ENCODE measurements at places on chromosomes 5 and 9.
A peak's percentile ranks its signal among the peaks of the same experiment; 100 is the strongest.

- no peak for DNase-seq
These were observed 33.5 kb downstream of the HAPLN1 start for GRCh38 chr5:83687124-83687619.

- no peak for DNase-seq
These were observed 19.1 kb downstream of the PTGES2 start for GRCh38 chr9:128108269-128109049.

- DNase-seq: no peak
These were observed 6.8 kb upstream of the DENND4C start for GRCh38 chr9:19223724-19224123.

GRCh38 chr5:31954091-31954490 lies 220.0 kb downstream of the GOLPH3 start:
- no peak for DNase-seq

GRCh38 chr9:35659340-35659739 lies 1.2 kb downstream of the CCDC107 start:
- peak; percentile 66 for DNase-seq

DNA sequence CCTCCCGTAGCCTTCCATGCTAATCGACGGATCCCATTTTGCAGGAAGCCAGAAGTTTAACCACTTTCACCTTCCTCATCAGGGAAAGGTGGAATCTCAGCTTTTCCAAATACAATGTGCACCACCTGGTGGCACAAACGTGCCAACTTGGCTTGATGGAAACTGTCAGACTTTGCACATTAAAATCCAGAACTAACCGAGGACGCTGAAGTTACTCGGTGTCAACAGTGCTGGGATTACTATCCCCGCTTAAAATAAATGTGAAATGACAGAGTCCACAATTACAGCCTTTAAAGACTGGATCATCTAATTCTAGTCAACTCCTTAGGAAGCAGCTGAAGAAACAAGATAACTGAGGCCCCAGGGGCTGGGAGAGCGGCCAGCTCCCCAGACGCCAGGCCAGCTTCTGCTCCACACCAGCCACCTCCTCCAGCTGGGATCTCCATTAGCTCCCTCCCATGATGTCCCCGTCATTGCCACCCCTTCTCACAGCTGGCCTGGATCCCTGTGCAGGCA lies 50.1 kb upstream of the RETREG1 start:
- peak; percentile 28 for DNase-seq

- DNase-seq: no peak
These were observed 764.5 kb upstream of the ADAMTS16 start for GRCh38 chr5:4375640-4376039.

- peak; percentile 80 for DNase-seq
These were observed 5.3 kb downstream of the KLF4 start for GRCh38 chr9:107484117-107484723.

DNA sequence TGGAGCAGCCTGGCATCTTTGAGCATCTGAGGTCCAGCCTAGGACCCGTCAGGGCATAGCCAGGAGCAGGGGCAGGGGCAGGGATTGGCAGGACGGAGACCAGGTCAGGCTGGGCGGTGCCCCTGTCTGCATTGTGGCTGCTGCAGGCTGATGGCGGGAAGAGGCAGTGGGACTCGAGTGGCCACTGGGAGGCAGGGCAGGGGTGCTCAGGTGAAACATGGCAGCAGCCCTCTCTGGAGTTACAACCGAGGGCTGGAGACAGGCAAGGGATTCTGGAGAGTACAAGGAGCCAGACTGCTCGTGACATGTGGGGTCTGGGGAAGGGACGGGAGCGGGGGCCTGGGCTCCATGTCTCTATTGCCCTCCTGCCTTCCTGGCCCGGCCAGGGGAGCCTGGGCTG lies 97.4 kb upstream of the RAPGEF1 start:
- DNase-seq: peak; percentile 4

DNA sequence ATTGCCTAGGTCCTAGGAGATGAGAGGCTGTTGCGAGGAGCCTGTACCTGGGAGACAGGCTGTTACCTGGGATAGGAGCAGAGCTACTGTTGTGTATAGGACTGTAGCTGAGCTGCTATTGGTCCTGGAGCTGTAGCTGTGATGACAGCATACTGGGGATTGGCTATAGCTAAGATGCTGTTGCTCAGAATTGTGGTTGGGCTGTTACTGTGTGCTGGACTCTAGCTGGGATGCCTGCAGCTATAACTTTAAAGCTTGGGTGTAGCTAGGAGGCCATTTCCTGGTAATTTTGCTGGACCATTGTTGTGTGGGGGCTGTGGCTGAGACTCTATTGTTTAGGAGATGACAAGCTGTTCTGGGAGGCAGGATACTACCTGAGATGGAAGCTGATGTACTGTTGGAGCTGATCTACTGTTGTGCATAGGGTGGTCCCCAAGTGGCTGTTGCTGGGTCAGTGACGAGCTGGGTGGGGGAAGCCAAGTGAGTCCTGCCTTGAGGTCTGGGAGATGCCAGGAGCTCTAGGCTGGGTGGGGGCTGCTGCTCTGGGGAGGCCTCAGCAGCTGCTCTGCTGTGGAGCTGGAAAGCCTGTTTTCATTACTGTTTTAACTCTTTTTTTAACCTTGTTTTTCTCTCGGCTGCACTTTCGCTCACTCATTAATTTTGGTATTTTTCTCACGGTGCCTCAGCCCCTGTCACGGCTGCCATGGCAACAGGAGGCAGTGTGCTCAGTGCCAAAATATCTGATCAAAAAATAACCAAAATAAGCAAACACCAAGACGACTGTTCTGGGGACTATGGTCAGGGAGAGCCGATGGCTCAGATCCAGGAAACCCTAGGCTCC lies 3.0 kb upstream of the PCDH1 start:
- peak; percentile 38 for DNase-seq

DNA sequence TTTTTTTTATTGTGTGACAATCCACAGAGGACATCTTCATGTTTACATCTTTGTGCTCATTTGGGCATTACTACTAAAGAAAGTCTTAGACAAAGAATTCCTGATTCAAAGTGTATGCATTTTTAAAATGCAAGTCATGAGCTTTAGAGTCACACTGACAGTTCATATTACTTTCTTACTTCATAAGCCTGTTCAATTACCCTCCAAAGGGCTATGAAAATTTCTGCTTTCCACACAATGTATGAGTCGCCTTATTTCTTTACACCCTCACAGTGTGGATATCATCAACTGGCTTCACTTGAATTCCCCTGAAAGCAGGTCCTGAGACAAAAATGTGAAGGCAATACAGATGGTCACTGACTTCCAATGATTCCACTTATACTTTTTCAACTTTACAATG lies 280.4 kb upstream of the PTGER4 start:
- DNase-seq: peak; percentile 55

GRCh38 chr5:97986069-97986468 lies 787.4 kb upstream of the RGMB start:
- peak; percentile 60 for DNase-seq

- peak; percentile 85 for DNase-seq
These were observed 9.3 kb upstream of the ZDHHC12 start for GRCh38 chr9:128733256-128733655.

- no peak for DNase-seq
These were observed 40.7 kb downstream of the SECISBP2 start for GRCh38 chr9:89358985-89359384.

Data from epithelial cell of esophagus (primary cell).